Stimulated activated CD4-positive, alpha-beta T cell treated with anti-CD3 and anti-CD28 coated beads, Interleukin-2, amount 100 ng/mL, for 24 hours (primary cell): ENCODE measurements at places on chromosomes 3 and 15.

- DNase-seq, result no peak
Observed at GRCh38 chr3:8520816-8521403, 19.3 kb downstream of the LMCD1 start.

GRCh38 chr15:62841891-62842559 lies 200.5 kb upstream of the TPM1 start:
- DNase-seq, result no peak

- DNase-seq, result no peak
Observed at GRCh38 chr3:165159760-165160421, 36.3 kb downstream of the SLITRK3 start.

DNA sequence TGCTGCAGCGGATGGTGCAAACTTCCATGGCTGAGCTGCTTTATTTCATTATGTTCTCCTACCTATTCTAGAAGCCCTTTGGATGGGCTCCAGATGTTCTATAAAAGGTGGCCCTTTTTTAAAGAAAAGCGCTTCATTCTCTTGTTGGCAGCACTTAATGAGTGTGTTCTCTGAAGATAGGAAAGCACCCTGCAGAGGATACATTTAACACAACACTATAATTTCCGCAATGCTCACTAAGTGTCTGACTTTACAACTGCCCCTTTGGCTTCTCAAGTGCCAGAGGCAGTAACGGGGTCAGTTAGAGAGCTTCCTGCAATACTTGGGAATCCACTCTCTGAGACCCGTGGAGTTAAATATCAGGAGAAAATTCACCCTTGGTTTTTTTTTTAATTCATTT lies 88.1 kb downstream of the MDFIC2 start:
- DNase-seq, result no peak

GRCh38 chr15:63834500-63835210 lies 907 bp upstream of the HERC1 start:
- DNase-seq, result no peak

DNA sequence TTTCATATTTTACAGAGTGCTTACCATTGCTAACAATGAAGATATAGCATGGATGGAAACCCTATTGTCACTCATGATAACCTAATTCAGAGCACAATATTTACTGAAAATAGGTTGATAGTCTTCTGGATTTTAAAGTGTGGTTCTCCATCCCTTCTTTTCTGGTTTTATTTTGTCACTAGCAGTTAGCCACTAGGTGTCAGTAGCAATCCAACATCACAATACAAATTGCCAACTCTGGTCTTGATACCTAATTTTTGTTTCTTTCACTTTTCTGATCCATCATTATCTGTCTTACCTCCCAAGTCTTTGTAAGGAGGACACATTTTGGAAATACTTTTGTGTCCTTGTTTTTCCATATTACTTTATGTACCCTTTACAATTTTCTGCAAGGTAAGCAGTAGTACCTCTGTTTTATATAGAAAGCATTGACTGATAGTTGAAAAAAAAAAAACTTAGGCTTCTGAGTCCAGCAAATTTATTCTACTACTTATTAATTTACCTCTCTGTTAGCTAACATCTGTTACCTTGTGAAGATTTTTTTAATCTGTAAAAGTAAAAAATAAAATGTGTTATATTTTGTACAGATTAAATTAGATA lies 28.3 kb upstream of the CRYBG3 start:
- no peak for DNase-seq
